ENCODE measurements at places on chromosomes 6 and 20. TPM values are rescaled to one million over a fixed set of nuclear protein-coding genes. Genes with fewer than 3 reads are reported as not detected.

The ASIP gene
- total RNA-seq: not detected

The UTRN gene
- 80.1 TPM for total RNA-seq

DNA sequence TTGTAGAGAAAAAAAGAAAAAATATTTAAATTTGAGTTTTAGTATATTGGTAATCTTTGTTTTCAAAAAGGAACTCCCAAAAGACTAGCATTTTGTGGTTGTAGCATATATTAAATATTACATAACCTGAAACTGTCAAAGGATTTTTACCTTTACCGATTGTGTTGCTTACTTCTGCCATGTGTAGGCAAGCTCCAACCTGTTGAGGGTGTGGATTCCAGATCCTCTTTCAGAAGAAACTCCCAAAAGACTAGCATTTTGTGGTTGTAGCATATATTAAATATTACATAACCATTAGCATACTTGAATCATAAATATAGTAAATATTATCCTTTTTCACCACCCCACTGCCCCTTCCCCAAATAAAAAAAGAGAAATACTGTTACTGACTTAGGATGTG is 3.2 kb downstream of the DSE start:
- no peaks in the 10 kb centered on the region for H3K36me3 ChIP-seq
- H3K4me3 ChIP-seq: no peak overlapping the region
- H3K27me3 ChIP-seq: peaks cover 17% of the 10 kb centered on the region
- no peak overlapping the region for H3K27ac ChIP-seq
- no peaks in the 10 kb centered on the region for H3K4me1 ChIP-seq
- no peak for DNase-seq

GRCh38 chr6:152941746-152942145 is 41.1 kb downstream of the FBXO5 start:
- DNase-seq: no peak
- no peaks in the 10 kb centered on the region for H3K36me3 ChIP-seq
- no peak overlapping the region for H3K27ac ChIP-seq

The GPX5 gene
- total RNA-seq: not detected

- no peaks in the 10 kb centered on the region for H3K27me3 ChIP-seq
- H3K27ac ChIP-seq: no peak overlapping the region
- no peaks in the 10 kb centered on the region for H3K4me1 ChIP-seq
Measured at GRCh38 chr6:88561954-88562315, 395.8 kb upstream of the CNR1 start.

The RUNX2 gene
- total RNA-seq: 1.7 TPM

GRCh38 chr6:41577356-41578216 is 31.4 kb downstream of the FOXP4 start:
- peak overlapping the region; percentile 55 for H3K27ac ChIP-seq
- no peak overlapping the region for H3K4me3 ChIP-seq
- peak; percentile 37 for DNase-seq
- no peaks in the 10 kb centered on the region for H3K36me3 ChIP-seq
- no peaks in the 10 kb centered on the region for H3K27me3 ChIP-seq

GRCh38 chr6:130162421-130162820 is 60.3 kb downstream of the SAMD3 start:
- H3K27me3 ChIP-seq: no peaks in the 10 kb centered on the region
- no peaks in the 10 kb centered on the region for H3K4me1 ChIP-seq
- no peak overlapping the region for H3K27ac ChIP-seq
- no peaks in the 10 kb centered on the region for H3K36me3 ChIP-seq
- DNase-seq: no peak

- H3K36me3 ChIP-seq: no peaks in the 10 kb centered on the region
- H3K4me3 ChIP-seq: peak overlapping the region; percentile 69
- H3K27ac ChIP-seq: peak overlapping the region; percentile 86
- H3K4me1 ChIP-seq: peaks cover 24% of the 10 kb centered on the region
- no peaks in the 10 kb centered on the region for H3K27me3 ChIP-seq
Measured at GRCh38 chr20:36093804-36094145, 60.8 kb upstream of the EPB41L1 start.

GRCh38 chr6:126530775-126531174 is 190.9 kb downstream of the CENPW start:
- H3K27ac ChIP-seq: no peak overlapping the region
- no peaks in the 10 kb centered on the region for H3K36me3 ChIP-seq
- H3K27me3 ChIP-seq: no peaks in the 10 kb centered on the region
- no peak for DNase-seq
- no peaks in the 10 kb centered on the region for H3K4me1 ChIP-seq

DNA sequence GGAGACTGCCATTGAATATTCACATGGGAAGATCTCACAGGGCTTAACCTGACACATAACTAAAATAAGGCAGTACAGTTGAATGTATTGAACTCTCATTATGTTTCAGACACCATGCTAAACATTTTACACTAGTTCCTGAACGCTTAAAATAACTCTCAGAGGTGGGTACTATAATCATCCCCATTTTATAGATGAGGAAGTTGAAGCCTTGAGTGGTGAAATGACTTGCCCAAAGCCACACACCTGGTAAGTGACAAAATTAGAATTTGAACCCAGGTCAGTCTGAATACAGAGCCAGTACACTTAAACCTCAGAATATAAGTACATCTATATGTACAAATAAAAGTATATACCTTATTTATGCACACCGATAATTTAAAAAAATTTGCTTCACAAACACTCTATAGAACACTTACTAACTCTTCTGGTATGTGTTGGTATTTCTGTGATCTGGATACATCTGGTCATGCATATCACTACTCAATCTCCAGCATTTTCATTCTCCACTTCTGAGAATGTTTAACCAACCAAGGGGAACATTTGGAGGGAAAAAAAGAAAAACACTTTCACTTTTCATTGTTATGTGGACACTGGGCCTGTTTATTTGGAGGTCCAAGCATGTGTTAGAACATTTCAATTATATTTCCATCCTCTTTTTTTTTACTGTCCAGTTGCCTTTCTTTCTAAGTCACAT is 4.6 kb upstream of the BICRAL start:
- no peaks in the 10 kb centered on the region for H3K27me3 ChIP-seq
- H3K4me1 ChIP-seq: peaks cover 4% of the 10 kb centered on the region
- no peak for DNase-seq
- H3K36me3 ChIP-seq: no peaks in the 10 kb centered on the region
- H3K4me3 ChIP-seq: no peak overlapping the region
- peak overlapping the region; percentile 71 for H3K27ac ChIP-seq

DNA sequence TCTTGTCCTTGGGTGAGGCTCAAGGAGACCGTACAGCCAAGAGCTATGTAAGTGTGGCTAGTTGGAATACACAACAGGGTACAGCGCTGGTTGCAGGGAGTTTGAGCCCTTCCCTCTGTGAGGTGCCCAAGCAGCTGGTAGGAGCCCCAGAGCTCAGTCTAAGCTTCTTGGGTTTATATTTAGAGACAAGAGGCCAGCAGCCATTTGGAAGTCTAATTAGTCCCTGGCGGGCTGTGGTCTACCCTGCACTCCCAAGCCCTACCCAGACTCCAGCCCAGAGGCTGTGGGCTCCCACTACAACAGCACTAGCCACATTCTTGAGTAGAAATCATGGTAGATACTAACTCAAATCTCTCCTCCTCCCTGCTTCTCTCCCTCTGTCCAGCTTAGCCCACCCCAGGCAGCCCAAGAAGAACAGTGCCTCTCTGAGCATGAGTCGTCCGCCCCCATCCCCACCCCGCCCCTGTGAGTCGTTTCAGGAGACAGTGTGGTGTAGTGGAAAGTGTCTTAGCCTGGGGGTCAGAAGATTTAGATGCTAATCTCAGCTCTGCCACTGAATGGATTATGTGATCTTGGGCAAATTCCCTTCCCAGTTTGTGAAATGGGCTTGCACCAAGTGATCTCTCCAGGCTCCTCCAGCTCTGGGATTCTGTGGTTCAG is 37.8 kb downstream of the EIF2S2 start:
- no peak overlapping the region for H3K4me3 ChIP-seq
- H3K36me3 ChIP-seq: peaks cover 20% of the 10 kb centered on the region
- no peak for DNase-seq
- no peak overlapping the region for H3K27ac ChIP-seq

DNA sequence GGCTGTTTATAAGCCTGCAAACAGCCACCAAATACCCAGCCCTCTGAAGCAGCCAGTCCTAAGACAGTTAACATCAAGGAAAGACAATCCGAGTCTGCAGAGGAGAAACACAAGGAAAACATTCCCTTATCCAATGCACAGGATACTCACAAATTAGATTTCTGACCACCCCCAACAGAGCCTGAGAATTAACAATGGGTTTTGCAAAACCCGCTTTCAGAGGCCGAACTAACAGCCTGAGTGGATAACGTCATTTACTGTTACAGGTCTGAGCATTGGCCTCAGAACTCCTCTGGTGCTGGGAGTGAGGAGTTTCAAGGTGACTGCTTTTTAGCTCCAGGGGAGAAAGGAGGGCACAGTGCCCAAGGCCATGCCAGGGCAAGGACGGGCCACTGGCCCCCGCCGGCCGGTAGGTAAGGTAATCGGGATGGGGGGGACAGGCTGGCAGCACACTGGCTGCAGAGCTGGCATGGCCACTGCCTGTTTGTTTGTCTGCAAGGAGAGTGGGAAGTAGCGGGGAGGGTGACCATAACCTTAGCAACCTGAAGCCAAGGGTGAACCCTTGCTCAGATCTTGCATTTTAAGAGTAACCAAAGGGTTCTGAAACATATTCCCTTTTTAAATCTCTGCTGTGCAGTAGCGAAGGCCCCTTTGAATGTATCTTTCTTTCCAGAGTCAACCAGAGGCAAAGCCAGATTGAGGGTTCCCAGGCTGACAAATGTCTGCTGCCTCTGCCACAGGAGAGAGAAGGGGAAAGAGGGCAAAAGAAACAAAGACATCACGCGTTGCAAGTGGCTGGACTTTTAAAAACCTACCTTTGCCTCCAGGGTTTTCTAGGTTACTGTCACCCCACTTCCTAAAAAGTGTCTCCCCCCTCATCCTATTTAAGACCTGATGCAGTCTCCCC is 3.9 kb downstream of the ZMYND8 start:
- H3K27me3 ChIP-seq: no peaks in the 10 kb centered on the region
- H3K4me3 ChIP-seq: peak overlapping the region; percentile 8
- peak overlapping the region; percentile 99 for H3K27ac ChIP-seq
- peak; percentile 38 for DNase-seq
- peaks cover 18% of the 10 kb centered on the region for H3K4me1 ChIP-seq

- H3K27ac ChIP-seq: no peak overlapping the region
- H3K27me3 ChIP-seq: no peaks in the 10 kb centered on the region
- H3K4me3 ChIP-seq: no peak overlapping the region
- DNase-seq: no peak
Measured at GRCh38 chr20:62734326-62734725, 25.7 kb downstream of the NTSR1 start.

DNA sequence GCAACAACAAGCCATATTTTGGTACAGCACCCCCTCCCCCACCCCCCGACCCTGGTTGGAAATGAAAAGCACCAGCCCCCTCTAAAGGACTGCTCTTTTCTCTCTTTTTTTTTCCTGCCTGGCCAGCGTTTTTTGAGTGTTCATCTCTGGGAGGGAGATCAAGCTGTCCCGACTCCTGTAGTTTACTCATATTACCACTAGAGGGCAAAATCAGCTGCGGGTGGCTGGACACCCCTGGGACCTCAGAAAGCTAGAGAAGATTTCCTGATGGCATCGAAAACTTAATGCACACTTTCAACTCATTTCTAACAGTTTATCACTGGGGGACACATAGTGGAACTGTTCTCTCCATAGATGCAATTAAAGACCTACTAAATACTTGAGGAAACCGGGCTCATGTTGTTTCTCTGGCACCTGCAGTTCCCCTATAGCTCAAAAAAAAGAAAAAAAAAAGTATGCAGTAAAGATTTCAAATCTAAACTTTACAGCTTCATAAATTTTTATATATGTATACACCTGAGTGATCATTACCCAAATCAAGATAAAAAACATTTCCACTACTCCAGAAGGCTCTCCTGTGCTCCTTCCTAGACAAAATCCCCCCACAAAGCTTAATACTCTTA is 24.4 kb downstream of the CNBD2 start:
- no peak overlapping the region for H3K27ac ChIP-seq
- no peaks in the 10 kb centered on the region for H3K4me1 ChIP-seq
- H3K36me3 ChIP-seq: no peaks in the 10 kb centered on the region
- peak; percentile 56 for DNase-seq
- H3K27me3 ChIP-seq: no peaks in the 10 kb centered on the region
- no peak overlapping the region for H3K4me3 ChIP-seq

GRCh38 chr20:38640521-38640920 is 38.9 kb downstream of the ARHGAP40 start:
- no peak overlapping the region for H3K4me3 ChIP-seq
- H3K36me3 ChIP-seq: no peaks in the 10 kb centered on the region
- no peak overlapping the region for H3K27ac ChIP-seq
- H3K27me3 ChIP-seq: peaks cover 3% of the 10 kb centered on the region
- no peak for DNase-seq
- H3K4me1 ChIP-seq: no peaks in the 10 kb centered on the region

The SIM1 gene
- not detected for total RNA-seq

DNA sequence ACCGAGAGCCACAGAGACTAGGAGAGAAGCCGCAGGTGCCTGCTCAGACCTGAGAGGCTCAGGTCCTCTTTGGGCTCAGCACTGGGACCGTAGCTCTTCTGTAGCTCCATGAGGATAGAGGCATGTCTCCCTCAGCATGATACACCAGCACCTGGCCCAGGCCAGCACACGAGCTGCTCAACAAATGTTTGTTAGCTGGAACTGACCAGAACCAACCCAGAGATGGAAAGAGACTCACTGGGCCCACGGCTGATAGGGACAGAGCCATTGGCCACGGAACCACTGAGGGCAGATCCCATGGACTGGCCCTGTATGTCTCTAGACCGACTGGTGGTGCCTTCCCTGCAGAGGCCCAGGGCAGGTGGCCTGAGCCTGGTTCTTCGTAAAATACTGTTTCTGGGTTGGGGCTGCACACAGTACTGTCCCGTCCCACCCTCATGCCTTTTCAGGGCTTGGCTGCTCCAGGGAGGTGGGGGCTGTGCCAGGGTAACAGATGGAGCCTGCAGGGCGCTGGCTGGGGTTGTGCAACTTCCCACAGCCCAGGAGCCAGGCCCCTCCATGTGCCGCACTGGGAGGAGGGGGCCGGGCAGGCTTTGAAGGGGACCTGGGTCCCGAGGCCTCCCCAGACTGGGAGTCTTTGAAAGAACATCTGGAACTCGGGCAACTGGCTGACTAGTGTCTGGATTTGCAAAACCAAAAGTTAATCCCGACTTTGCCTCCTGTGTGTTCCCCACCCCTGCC is 5.2 kb downstream of the C20orf204 start:
- no peak overlapping the region for H3K27ac ChIP-seq
- peaks cover 43% of the 10 kb centered on the region for H3K27me3 ChIP-seq
- no peak for DNase-seq
- H3K4me3 ChIP-seq: no peak overlapping the region
- no peaks in the 10 kb centered on the region for H3K36me3 ChIP-seq

- H3K4me1 ChIP-seq: no peaks in the 10 kb centered on the region
- no peak overlapping the region for H3K27ac ChIP-seq
- no peaks in the 10 kb centered on the region for H3K27me3 ChIP-seq
Measured at GRCh38 chr6:73264446-73264845, 1.4 kb upstream of the KHDC1 start.

The NFATC2 gene
- total RNA-seq: 7.3 TPM

GRCh38 chr6:63805808-63806572 is 170.4 kb downstream of the PHF3 start:
- no peaks in the 10 kb centered on the region for H3K27me3 ChIP-seq
- no peak for DNase-seq
- no peak overlapping the region for H3K4me3 ChIP-seq
- no peaks in the 10 kb centered on the region for H3K4me1 ChIP-seq

The CLVS2 gene
- total RNA-seq: 0.05 TPM

GRCh38 chr6:158372574-158372973 is 60.3 kb downstream of the TULP4 start:
- H3K27ac ChIP-seq: no peak overlapping the region
- no peak for DNase-seq
- no peaks in the 10 kb centered on the region for H3K4me1 ChIP-seq
- no peaks in the 10 kb centered on the region for H3K36me3 ChIP-seq
- no peaks in the 10 kb centered on the region for H3K27me3 ChIP-seq

Measured in colonic mucosa (tissue), 4 donors.